IPS DF 19.7 (cell line): ENCODE measurements at places on chromosomes 7 and 10.
A peak's percentile ranks its signal among the peaks of the same experiment; 100 is the strongest.

- DNase-seq, result no peak
These were observed 42.0 kb upstream of the CELF2 start for GRCh38 chr10:10975647-10976046.

- DNase-seq, result no peak
These were observed 64.9 kb downstream of the MYOF start for GRCh38 chr10:93417266-93417665.

- no peak for DNase-seq
These were observed 161.6 kb upstream of the NRP1 start for GRCh38 chr10:33496096-33496495.

- DNase-seq, result no peak
These were observed 48.5 kb downstream of the RASGEF1A start for GRCh38 chr10:43218206-43218950.

DNA sequence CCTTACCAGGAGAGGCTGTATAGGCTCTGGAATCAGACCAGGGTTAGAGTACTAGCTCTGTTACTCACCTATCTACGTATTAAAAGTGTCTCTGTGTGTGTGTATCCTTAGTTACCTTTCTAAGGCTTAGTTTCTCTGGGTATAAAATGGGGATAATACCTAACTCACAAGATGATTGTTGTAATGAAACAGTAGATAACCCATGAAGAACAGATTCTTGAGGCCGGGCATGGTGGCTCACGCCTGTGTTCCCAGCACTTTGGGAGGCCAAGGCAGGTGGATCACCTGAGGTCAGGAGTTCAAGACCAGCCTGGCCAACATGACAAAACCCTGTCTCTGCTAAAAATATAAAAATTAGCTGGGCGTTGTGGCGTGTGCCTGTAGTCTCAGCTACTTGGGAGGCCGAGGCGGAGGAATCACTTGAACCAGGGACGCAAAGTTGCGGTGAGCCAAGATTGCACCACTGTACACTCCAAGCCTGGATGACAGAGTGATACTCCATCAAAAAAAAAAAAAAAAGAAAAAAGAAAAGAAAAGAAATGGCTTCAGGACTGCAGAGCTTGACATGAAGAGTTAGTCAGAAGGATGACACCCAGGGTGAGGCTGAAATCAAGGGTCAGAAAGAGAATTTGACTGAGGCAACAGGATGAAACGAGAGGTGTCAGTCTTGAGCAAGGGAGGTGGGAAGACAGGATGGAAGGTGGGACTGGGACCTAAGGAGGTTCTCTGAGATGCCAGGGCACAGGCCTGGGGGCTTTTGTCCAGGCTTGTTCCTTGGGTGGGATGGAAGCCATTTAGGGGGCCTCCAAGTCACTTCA is 33.4 kb downstream of the PRKAR2B start:
- no peak for DNase-seq

- no peak for DNase-seq
These were observed 153.3 kb downstream of the STK31 start for GRCh38 chr7:23863209-23863787.

- DNase-seq, result no peak
These were observed 382.0 kb upstream of the STEAP1 start for GRCh38 chr7:89772276-89772675.

GRCh38 chr10:61225939-61226338 is 227.2 kb downstream of the TMEM26 start:
- no peak for DNase-seq

GRCh38 chr10:22537810-22538209 is 176.6 kb downstream of the PIP4K2A start:
- no peak for DNase-seq

DNA sequence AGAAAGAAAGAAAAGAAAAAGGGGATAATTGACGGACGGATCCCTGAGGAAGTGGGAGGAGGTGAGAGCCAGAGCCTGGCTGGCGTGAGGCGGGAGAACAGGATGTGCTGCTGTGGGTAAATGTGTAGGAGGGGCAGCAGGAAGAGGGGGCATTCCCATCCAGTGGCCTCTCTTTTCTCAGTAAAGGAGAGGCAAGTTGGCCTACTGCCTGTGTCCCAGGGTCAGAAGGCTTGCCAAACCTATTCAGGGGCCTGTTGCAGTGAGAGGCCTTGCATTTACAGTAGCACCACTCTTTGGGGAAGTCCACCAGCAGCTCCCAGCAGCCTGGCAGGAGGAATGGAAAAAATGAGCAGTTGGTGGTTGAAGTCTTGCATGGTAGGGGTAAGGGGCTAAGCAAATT is 26.6 kb upstream of the ASCC1 start:
- no peak for DNase-seq

DNA sequence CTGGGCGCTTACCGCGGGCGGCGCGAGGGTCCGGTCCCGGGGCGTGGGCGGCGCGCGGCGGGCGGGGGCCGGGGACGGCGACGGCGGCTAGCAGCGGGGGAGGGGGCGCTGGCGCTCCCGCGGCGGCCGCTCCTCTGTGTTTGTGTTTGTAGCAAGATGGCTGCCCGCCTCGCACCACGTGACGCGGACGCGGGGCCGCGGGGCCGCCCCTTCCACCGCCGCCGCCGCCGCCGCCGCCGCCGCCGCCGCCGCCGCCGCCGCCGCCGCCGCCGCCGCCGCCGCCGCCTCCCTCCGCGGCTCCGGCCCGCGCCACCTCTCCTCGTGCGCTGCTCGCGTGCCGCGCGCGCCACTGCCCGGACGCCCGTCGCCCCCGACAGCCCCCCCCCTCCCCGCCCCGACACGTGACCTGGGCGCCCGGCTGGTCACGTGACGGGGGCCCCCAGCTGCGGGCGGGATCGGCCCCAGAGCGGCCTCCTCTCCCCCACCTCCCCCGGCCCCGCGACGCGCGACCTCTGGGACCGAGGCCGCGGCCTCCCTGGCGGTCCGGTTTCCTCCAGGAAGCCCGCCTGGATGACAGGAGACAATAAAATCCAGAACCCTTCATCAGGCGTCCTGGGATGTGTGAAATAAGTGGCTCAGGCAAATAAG is at the start of gene GIGYF1:
Gene GIGYF1 (minus strand): TSS at position 153 of the 648 bp plus-strand sequence. CDS start 6,012 bp downstream, outside the sequence.
- DNase-seq, result no peak

DNA sequence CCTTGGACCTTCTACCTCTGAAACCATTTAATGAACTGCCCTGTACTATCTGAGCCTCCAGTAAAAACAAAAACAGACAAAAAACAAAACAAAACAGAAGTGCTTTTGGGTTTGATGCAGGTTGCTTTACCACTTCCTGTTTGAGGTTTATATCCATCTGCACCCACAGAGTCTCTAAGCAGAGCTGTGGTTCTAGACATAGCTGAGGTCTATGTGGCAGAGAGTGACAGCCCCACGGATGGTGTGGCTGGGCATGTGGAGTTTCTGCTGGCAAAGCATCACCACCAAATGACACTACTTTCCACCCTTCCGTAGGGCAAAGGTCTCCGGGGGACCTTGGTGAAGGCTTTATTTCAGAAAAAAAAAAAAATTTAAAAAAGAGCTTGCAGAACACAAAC is 754.2 kb downstream of the GRID1 start:
- DNase-seq, result no peak

DNA sequence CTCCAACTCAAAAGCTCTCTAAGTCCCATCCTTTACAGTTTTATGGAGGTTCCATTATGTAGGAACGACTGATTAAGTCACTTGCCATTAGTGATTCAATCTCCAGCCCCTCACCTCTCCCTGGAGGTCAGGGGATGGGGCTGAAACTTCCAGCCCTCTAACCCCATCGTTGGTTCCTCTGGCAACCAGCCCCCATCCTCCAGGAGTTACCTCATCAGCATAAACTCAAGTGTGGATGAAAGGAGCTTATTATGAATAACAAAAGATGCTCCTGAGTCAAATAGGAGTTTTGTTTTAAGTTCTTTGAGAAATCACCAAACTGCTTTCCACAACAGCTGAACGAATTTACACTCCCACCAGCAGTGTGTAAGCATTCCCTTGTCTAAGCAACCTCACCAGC is 494.3 kb upstream of the AUTS2 start:
- DNase-seq, result peak; percentile 28

DNA sequence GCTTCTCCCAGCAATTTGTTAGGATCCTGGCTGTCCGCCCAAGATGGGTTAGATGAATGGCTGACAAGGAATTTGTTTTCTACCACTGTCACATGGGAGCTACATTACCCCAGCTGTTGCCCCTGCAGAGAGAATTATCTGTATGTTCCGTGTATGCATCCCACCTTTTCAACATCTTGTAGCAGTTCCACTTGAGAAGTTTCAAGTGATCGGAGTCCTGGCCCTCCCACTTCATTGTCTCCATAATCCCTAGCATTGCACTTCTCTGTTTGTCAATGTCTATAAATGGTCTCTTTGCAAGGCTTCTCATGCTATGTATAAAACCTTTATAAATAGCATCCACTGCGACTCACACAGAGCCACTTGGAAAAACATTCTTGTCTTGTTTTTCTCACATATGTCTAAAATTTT is 972.5 kb downstream of the CNTNAP2 start:
- no peak for DNase-seq

DNA sequence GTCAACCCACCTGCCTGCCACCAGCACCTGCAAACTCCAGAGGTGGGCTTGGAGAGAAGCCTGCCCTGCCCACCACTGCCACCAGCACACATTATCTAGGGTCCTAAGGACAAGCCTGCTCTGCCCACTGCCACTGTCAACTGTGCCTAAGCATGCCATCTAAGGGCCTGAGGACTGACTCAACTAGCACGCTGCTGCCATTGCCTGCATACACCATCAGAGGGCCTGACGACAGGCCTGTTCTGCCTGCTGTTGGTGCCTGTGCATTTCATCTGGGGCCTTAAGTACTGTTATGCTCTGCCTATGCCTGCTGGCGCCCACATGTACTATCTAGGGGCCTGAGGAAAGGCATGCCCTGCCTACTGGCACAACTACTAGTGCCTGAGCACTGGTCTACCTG is 27.0 kb upstream of the LRRD1 start:
- no peak for DNase-seq

- no peak for DNase-seq
These were observed 29.4 kb upstream of the MBL2 start for GRCh38 chr10:52801947-52802346.
